ENCODE measurements at places on chromosomes 1 and 21.

GRCh38 chr1:100037656-100037926, 67.8 kb downstream of the SLC35A3 start:
- DNase-seq, result no peak

GRCh38 chr1:16126160-16126559, 29.7 kb downstream of the EPHA2 start:
- DNase-seq, result no peak

- no peak for DNase-seq
Observed at GRCh38 chr1:35637401-35637809, 3.9 kb downstream of the PSMB2 start.

- DNase-seq, result no peak
Observed at GRCh38 chr1:231338270-231339128, at the start of gene SPRTN. TSS of gene SPRTN (plus strand) at chr1:231338293. CDS start at chr1:231338384, 91 bp downstream.

DNA sequence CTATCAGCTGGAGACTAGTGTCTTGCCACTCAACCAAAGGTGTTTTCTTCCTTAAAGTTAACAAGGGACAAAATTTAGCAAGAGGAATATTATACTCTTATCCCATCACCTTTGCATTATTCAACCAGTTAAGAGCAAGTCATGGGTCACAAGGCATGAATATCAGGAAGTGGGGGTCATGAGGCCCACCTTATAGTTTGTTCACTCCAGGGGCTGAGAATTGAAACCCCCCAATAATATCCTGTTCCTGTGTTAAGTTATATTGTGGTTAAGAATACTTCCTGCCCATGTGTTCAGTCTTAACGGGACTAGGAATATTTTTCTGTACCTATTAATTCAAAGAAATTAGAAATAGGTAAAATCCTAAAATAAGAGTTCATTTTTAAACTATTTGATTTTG, 239.7 kb downstream of the S1PR1 start:
- no peak for DNase-seq

DNA sequence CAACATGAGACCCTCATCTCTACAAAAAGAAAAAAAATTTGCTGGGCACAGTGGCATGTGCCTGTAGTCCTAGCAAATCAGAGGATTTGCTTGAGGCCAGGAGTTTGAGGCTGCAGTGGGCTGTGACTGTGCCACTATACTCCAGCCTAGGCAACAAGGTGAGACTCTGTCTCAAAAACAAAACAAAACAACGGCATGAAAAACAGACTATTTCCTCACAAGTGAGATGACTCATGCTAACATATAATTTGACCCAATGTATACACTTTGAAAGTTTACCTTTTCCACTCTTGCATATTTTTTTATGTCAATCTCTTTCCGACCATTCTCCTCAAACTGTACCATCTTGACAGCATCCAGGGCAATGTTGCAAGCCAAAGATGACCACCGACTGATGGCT, 17.5 kb downstream of the CCT3 start:
- DNase-seq, result no peak

- no peak for DNase-seq
Observed at GRCh38 chr21:42599486-42599885, 53.9 kb upstream of the PDE9A start.

GRCh38 chr1:151993734-151994496, at the start of gene S100A10:
TSS of gene S100A10 (minus strand) at chr1:151993859. CDS start at chr1:151986230, 7,629 bp downstream.
- peak; percentile 51 for DNase-seq

GRCh38 chr1:32619701-32620485, 30.5 kb downstream of the ZBTB8OS start:
- DNase-seq, result no peak

DNA sequence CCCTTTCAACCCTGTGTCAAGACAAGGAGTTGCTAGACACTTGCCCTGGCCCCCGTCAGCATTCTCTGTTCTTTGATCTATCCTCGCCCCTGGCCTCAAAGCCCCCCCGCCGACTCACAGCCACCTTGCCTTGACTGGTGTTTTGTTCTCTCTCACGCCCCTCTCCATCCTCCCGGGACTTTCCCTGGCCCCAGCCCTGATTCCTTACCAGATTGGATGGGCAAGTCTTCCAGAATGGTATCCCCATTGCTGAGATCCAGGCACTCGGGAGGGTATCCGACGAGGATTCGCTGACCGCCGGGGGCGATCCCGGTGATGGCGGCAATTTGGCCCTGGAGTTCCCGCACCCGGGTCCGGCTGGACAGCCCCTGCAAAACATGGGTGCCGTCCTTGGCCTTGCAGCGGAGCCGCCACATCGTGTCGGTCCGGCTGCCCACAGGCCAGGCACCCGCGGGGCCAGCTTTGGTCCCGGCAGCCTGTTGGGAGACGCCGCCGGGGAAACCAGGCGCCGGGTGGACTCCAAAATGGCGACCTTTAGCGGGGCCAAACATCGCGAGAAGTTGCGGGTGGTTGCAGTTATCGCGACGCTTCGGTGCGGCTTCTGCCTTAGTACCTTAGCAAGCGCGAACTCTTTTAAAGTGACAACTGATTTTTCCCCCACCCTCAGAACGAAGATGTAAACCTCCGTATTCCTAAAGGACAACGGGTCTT, 373 bp downstream of the YOD1 start:
- peak; percentile 87 for DNase-seq

DNA sequence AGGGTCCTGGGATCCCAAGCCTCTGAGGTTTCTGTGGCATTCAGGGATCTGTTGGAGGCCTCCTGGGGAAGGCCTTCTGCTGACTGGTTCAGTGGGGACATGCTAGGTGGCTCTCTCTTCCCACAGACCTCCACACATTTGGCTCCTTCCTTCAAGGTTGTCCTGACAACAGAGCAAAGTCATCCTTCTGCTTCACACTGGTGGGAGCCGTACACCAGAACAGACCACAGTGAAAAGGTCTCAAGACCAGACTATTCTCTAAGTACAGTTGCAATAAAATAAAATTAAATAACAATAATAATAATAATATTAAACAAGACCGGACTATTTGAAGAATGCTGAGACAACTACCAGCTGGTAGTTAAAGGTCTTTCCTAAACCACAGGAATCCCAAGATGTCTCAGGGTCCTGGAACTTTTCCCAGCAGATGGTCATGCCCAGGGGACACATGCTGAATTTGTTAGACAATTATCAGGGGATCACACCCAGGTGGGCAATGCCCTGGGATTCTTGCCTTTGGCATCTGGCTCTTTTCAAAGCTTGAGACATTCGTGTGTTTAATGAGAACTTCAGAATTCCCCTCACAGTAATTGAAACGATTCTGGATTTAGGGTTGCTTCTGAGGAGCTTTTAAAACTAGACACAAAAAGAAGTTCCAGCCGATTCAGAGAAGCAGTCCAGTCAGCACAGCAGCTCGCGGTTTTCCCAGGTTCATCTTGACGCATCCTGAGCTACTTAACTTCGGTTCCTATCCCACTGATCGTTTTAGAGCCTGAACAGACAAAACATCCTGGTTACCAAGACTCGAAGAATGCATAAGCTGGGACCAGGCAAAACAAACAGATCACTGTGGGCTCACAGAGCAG, 22.9 kb downstream of the HTR1D start:
- no peak for DNase-seq

GRCh38 chr1:197799271-197799670, 24.0 kb upstream of the DENND1B start:
- DNase-seq, result no peak
